Right atrium auricular region (tissue), 2 donors: ENCODE measurements at places on chromosomes 6 and 20. TPM values are rescaled to one million over a fixed set of nuclear protein-coding genes. Genes with fewer than 3 reads are reported as not detected.

The NKX2-2 gene
- not detected for total RNA-seq

The PAX1 gene
- total RNA-seq: not detected

DNA sequence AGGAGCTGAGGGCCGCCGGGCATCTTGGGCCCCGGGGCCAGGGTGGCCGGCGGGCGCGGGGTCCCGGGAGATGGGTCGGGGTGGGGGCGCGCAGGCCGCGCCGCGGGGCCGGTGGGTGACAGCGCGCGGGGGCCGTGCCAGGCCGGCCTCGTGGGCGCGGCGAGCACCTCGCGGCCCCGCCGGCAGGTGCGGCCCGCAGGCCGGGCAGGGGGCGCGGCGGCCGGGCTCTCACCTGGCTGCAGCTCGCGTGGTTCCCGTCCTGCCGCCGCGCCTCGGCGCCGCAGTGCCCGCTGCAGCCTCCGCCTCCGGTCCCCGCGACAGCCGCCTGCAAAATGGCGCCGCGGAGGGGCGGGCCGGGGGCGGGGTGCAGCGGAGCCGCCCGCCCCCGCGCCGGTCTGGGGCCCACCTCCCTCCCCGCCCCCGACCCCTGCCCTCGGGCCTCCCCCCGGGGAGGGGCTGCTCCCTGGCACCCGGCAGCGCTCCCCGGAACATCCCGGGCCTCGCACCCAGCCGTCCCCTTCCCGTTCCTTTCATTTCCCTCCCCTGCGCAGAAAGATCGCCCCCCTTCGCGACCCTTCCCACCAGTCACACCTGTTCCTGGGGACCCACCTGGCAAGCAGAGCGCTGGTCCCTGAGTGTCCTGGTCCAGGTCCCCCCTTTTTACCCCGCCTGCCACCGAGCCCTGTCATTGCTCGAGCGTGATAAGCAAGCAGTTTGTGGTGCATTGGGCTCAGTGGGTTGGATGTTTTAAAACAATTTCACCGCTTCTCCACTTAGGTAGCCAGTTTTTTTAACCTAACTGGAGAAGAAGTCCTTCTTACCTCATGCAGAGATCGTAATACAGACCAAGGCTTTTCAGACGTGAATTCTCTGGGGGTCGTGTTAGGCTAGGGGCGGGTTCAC is at the start of gene SLC23A2:
TSS of gene SLC23A2 (minus strand) at position 337 of the 903 bp plus-strand sequence. CDS start 68,948 bp downstream, outside the sequence.
- DNase-seq: no peak

DNA sequence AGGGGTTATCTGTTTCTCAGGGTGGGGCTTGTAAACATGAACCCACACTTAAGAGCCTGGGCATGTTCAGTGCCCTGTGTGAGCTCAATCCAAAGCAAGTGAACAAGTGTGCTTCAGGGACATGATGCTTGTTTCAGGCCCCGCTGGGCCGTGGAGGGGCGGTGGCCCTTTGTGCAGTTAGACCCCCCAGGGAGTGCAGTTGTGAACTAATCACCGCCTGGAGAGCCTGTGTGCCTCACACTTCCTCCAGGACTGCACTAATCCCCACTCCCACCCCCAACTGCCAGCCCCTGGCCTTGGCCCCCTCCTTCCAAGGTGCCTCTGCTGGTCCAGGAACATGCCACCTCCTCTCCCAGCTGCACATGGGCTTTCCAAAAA is 58.1 kb downstream of the RREB1 start:
- no peak for DNase-seq

The GINS1 gene
- total RNA-seq: 0.33 TPM

DNA sequence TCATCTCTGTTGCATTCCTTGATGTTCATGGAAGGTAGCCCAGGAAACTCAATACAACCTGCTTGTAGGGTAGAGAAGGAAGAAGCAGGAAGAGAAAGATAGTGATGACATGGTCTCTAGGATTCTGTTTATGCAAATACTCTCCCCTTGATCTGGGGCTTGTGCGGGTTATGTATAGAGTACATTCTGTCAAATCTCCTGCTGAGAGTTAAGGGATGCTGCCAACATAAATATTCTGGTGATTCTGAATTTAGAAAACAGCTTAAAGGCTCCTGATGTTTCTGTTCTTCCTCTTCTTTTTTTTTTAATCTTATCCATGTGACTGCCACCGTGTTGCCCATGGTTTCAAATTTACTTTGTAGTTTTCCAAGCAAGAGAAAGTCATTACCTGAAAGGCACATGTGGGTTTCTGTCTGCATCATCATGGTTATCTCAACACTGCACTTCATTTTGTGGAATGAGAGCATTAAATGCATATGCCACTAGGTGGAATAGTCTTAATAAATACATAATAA is 150.6 kb downstream of the RPS12 start:
- DNase-seq: no peak

DNA sequence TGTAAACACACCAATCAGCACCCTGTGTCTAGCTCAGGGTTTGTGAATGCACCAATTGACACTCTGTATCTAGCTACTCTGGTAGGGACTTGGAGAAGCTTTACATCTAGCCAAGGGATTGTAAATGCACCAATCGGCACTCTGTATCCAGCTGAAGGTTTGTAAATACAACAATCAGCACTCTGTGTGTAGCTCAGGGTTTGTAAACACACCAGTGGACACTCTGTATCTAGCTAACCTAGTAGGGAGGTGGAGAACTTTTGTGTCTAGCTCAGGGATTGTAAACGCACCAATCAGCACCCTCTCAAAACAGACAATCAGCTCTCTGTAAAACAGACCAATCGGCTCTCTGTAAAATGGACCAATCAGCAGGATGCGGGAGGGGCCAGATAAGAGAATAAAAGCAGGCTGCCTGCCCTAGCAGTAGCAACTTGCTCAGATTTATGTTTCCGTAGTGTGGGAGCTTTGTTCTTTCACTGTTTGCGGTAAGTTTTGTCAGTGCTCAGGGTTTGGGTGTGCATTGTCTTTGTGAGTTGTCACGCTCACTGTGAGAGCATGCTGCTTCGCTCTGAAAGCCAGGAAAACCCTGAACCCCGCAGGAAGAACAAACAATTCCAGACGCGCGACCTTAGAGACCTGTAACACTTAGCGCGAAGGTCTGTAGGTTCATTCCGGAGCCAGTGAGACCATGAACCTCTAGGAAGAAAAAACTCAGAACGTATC is 37.0 kb downstream of the RIOK1 start:
- no peak for DNase-seq

- DNase-seq: no peak
Measured at GRCh38 chr6:36129941-36130666, at the start of gene MAPK13. Gene MAPK13 (plus strand): TSS chr6:36130513. CDS start chr6:36130583, 70 bp downstream.

GRCh38 chr6:52394251-52394666 is 25.9 kb upstream of the EFHC1 start:
- no peak for DNase-seq

- no peak for DNase-seq
Measured at GRCh38 chr6:12410946-12411345, 120.8 kb downstream of the EDN1 start.

The FNDC1 gene
- total RNA-seq: 0.16 TPM

DNA sequence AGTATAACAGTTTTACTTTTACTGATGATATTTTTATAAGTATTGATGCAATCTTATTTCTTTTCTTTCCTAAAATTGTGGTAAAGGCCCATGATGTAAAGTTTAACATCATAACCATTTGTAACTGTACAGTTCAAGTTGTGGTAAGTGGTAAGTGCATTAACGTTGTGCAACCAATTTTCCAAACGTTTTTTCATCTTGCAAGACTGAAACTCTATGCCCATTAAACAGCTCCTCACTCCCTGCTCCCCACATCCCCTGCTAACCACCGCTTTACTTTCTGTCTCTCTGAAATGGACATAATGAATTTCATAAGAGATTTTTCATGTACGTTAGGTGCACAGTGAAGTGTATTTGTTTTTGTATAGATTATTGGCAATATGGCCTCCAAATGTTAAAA is 106.0 kb downstream of the PACRG start:
- DNase-seq: no peak

DNA sequence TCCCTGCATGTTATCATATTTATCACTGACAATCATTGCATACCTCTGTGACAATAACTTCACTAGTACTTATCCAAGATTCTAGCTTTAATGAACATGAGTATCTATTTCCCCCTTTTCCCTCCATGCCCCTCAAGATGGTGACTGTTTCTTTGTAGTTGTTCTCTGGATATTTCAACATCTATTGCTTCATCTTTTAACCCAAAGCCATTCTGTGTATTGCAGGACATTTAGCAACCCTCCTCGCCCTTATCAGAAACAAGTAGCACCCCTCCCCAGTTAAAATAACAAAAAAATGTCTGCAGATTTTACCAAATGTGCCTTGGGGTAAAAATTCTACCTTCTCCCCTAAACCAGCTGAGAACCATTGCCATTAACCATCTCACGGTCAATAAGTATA is 979.8 kb upstream of the MANEA start:
- DNase-seq: no peak

DNA sequence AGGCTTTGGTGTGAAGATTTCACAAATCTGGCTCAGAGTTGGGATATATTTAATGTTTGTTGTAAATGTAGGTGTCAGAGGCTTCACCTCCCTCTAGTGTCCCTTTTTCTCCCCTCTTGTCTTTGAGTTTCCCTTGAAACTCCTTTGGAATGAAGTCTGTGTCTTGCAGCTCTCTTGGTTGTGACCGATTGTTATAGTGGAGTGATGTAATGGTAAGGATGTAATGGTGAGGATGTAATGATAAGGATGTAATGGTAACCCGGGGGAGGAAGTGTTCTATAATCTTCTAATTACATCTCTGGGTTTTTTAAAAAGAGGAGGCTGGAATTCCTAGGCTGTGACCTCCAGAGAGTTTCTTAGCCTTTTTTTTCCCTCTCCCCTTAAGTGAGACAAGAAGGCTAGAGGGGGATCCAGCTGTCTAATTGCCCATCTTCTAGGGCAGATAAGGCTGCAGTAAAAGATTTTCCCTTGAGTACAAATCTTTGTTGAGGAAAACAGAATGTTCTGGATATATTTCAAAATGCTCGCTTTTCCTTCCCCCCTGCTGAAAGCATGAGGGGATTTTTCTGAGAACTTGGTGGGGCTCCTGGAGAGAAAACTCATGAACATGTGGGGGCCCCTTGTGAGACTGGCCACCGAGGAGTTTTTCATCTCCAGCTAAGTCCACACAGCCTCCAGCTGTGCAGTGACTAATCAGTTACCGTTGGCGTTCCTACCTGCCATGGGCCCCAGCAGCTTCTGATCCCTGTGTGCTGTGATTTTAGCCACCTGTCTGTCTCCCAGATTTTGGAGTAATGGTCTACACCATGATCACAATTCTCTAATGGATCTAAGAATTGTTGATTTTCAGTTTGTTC is 156.7 kb upstream of the PMEPA1 start:
- peak; percentile 43 for DNase-seq

GRCh38 chr6:2957696-2958330 is 13.6 kb downstream of the SERPINB6 start:
- no peak for DNase-seq

GRCh38 chr20:47041396-47041899 is 146.8 kb downstream of the EYA2 start:
- DNase-seq: no peak

DNA sequence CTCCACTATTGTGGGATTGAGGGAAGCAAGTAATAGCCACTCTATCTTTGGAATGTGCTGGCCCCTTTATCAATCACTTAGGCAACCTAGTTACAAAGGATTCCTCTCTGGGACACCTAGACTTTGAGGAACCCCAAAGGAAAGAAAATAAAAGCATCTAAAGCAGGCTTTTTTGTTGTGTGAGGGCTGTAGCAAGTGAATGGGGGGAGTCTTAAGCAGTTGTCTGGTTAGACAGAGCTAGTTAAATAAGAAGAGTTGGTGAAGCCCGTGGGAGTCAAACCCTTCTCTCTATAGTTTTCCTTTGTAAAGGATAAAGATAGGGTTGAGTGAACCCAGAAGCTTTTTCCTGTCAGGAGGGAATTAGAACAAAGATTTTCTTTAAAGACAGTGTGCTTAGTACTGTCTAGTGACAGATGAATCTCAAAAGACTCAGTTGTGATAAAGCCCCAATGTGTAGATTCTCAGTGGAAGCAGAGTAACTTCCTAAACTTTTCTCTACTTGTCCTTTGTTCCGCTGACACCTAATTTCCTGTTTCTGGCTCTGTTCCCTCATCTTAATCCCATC is 63.3 kb downstream of the HDGFL1 start:
- DNase-seq: no peak

- DNase-seq: no peak
Measured at GRCh38 chr20:14914633-14915032, 577.2 kb upstream of the FLRT3 start.

- no peak for DNase-seq
Measured at GRCh38 chr20:14609328-14610221, 272.2 kb upstream of the FLRT3 start.

- DNase-seq: no peak
Measured at GRCh38 chr20:58743929-58744534, 51.4 kb downstream of the NPEPL1 start.

DNA sequence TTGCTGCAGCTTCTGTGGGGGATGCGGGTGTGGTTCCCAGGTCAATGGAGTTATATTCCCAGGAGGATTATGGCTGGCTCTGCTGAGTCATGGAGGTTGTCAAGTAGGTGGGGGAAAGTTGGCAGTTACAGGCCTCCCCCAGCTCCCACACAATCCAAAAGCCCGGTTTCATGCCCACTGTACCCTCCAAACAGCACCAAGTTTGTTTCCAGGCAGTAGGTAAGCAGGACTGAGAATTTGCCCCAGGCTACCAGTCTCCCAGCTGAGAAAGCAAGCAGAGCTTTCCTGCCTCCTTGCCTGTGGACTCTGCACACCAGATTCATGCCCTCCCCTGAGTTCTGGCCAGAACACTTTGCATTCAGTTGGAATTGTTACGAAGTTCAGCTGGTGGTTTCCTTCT is 578.2 kb downstream of the MEI4 start:
- DNase-seq: no peak

GRCh38 chr20:48861444-48861843 is 33.6 kb upstream of the PREX1 start:
- DNase-seq: no peak

DNA sequence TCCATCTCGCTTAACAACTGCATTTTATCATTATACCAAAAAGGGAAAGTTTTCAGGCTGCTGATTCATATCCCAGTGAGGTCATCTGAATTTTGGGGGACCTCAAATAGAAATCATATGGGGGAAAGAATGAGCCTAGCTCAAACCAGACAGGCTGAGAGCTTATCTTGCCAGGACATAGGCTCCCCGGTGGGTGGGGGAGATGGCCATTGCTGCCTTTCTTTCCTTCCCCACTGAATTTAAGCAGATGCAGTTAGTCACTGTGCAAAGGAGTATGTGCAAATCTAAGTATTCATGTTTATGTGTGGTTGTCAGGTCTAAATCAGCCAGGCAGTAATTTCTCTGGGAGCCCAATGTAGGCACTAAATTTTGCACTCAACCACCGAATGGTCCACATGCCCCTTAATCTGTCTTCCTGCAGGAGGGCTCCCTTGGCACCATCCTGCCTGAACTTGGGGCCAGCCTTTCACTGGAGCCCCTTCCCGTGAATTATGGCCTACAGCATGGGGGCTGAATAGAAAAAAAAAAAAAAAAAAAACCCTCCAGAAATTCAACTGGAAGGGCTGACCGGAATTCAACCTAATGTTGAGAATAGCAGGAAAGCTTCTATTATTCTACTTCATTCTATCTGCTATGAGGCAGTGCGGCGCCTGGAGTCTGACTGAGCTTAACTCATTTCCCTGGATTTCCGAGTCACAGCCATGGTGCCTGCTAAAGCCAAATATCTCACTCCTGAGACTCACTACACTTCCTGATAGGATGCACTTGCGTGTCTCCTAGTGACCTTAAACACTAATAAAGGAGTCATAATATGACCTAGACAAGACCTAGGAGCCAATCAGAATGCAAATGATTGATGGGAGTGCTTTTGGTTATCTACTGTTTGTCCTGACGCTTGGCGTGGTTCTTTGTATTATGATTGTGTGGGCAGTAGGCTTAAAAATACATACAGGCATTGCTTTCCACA is 161.5 kb upstream of the HEY2 start:
- DNase-seq: no peak
